Urinary bladder (tissue), 4 donors: ENCODE measurements at places on chromosomes 13 and 19. TPM values are rescaled to one million over a fixed set of nuclear protein-coding genes. Genes with fewer than 3 reads are reported as not detected.

Gene MYO16
- 5.8 TPM for total RNA-seq

Gene CEACAM21
- 2.1 TPM for total RNA-seq

Gene FFAR3
- 0.16 TPM for total RNA-seq

Gene KLK3
- not detected for total RNA-seq

Gene ATP11A
- total RNA-seq: 26.2 TPM

Gene RGL3
- total RNA-seq: 2.5 TPM

Gene HIPK4
- total RNA-seq: not detected

Gene C19orf81
- not detected for total RNA-seq

Gene NMRK2
- total RNA-seq: 1.3 TPM

Gene CLDN10
- total RNA-seq: 0.69 TPM

Gene FAM83E
- 0.58 TPM for total RNA-seq

Gene ACP7
- 0.11 TPM for total RNA-seq

Gene ZNF726
- 15.0 TPM for total RNA-seq

Gene MATK
- 0.53 TPM for total RNA-seq

Gene PRSS57
- not detected for total RNA-seq

Gene MUC16
- under 0.01 TPM for total RNA-seq

Gene IL27RA
- total RNA-seq: 2.0 TPM

Gene RDH13
- 15.0 TPM for total RNA-seq

Gene SLC17A7
- total RNA-seq: 0.85 TPM

Gene CGB5
- not detected for total RNA-seq
